ENCODE measurements at places on chromosomes 7 and 10. TPM values are rescaled to one million over a fixed set of nuclear protein-coding genes. Genes with fewer than 3 reads are reported as not detected.

ANXA8L1 gene
- not detected for polyA plus RNA-seq

MYPN gene
- polyA plus RNA-seq, result not detected

DNA sequence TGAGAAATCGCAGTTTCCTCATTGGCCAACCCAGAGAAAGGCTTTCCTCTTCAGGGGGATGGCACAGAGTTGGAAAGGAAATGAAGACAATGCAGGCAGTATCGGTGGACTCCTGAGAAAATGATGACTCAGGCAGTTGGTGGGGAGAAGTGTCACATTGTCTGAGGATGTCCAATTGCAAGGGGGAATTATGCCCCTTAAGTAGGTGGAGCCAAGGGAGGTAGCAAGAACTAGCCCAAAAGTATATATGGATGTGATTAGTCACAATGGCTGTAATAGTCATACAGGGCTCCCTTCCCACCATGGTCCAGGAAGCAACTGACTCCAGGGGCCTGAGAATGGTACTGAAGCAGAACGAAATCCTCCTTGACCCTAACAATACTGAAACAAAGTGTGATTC is 58.3 kb upstream of the EGFR start:
- no peak for DNase-seq

SORCS1 gene
- not detected for polyA plus RNA-seq

GRCh38 chr10:100998183-100998990 is 1.2 kb upstream of the LZTS2 start:
- peak; percentile 54 for DNase-seq

GRCh38 chr7:24378871-24379616 is 95.1 kb downstream of the NPY start:
- DNase-seq, result no peak

GRCh38 chr7:30595436-30596013 is 847 bp downstream of the GARS1 start:
- no peak for DNase-seq

DNA sequence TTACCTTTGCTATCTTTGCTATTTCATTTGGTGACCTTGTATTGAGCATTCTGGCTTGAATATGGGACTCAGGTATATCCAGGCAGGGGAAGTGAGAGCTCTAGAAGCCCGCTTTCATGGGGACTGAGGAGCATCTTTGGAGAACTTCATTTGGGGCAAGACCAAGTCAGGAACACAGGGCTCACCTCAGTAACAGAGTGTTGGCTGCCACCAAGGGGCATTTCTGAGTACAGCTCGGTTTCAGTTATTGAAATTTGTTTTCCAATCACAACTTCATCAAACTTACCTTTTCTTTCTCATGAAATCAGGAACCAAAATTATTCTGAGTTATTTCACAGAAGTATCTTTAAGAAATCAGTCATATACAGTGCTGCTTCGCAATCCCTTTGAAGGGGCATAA is 337.2 kb downstream of the C7orf25 start:
- no peak for DNase-seq

SEMA4G gene
- polyA plus RNA-seq, result 0.61 TPM

DNA sequence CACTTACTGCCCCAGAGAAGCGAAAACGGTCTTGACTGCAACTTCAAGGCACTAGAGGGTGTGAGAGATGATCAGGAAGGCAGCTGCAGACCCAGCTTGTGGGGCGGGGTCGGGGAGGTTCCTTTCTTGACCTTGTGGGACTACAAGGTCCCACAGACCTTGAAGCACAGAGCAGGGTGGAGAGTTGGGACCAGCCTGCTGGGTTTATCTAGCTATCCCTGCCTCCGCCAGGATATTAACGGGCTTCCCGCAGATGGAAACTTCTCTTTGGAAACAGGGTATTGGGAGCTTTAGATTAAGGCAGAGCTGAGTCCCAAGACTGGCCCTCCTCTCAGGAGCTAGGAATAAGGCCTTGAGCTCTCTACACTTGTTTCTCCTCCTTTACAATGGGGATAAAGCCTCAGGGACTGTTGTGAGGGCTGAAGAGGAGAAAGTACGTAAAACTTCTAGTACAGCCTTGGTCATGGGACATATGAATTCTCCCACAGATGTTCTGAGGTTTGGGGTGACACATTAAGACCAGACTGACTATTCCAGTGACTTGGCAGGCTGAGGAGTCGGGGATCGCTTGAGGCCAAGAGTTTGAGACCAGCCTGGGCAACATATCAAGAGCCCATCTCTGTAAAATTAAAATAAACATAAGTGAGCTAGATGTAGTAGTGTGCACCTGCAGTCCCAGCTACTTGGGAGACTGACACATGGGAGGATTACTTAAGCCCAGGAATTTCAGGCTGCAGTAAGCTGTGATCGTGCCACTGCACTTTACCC is 153.2 kb downstream of the CDH23 start:
- DNase-seq, result no peak

DNA sequence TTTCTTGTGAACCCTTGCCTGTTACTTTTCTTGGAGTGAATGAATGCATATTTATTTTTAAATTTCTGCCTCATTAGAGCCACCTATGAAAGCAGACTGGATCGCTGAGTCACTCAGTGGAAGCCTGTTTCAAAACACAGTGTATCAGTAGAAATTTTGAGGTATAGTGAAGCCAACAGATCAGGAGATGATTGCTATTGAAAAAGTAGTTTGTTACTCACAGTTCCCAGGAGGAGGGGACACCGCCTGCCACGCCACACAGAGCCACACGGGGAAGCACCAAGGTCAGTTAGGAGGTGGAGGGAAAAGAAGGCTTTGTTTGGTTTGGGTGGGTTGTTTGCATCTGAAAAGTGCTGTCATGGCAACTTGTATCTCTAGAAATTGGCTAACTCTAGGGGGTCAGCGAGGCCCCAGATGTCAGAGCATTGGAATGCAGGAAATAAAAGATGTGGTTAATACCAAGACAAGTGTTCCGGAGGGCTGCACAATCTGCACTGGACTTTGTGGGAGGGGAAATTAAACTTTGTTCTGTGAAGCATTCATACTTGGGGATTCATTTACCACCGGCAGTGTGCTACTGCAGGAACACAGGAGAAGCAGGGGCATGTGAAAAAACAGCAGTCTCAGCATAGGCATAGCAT is 106.4 kb upstream of the SDK1 start:
- no peak for DNase-seq

- DNase-seq, result no peak
Observed at GRCh38 chr10:15763006-15763405, 43.3 kb upstream of the ITGA8 start.

DDX50 gene
- 47.3 TPM for polyA plus RNA-seq

- no peak for DNase-seq
Observed at GRCh38 chr10:132834891-132835847, 49.2 kb upstream of the NKX6-2 start.

DNA sequence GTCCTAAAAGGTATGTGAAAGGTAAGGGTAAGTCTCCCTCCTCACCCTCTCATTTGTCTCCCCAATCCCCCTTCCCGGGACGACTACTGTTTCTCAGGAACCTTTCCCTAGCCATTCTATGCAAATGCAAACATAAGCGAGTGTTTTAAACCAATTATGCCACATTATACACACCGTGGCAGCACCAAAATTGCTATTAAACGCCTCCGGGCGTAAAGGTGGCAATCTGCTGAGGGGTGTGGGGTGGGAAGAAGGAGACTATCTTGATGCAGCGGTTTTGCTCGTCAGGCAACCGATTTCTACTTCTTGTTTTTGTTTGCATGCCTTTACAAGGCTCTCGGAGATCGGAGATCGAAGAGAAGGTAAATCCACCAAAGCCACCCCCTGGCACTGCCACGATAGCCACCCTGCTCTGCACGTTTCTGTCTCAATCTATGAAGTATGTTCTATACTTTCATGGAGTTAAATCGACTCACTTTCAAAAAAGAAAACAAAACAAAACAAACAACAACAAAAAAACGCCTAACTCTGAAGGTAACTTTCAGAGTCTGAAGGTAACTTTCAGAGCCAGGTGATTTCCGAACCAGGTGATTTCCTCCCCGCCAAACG is 46.0 kb upstream of the CDK1 start:
- no peak for DNase-seq

- no peak for DNase-seq
Observed at GRCh38 chr10:289581-289980, 154.3 kb downstream of the ZMYND11 start.

DLX6 gene
- not detected for polyA plus RNA-seq

CROT gene
- polyA plus RNA-seq, result 6.3 TPM

- no peak for DNase-seq
Observed at GRCh38 chr7:51079494-51079893, 237.1 kb downstream of the COBL start.

GRCh38 chr7:102431617-102432298 is 1.6 kb upstream of the ORAI2 start:
- DNase-seq, result peak; percentile 71

DNA sequence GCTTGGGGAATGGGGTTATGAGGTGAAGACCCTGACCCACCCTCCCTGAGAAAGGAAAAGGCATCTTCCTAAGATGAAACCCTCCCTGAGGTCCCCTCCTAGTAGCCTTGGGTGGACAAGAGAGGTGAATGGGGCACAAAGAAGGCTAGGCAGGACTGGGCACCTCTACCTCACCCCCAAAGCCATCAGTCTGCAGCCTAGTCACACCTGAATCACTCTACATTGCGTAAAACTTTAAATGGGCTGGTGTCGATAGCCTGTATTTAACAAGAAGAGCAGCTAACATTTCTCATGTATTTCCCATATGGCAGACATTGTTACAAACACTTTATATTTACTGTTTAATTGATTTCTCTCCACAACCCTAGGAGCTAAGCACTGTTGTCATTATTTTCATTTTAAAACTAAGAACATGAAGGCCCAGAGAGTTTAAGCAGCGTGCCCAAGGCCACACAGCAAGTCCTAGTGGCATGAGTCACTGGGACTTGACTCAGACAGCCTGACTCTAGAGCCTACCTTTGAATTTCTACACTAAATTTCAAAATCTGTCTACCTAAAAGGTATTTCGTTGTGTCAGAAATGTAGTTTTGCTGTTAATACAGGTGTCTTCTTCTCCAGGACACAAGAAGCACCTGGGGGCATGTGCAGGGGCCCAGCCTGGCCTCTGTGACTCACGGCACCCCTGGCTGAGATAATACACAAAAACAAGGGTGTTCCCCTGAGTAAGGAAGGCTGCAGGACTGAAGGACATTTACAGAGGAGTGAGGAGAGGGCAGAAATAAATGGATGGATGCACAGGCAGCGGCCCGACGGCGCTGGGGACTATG is 3.4 kb downstream of the AOC1 start:
- no peak for DNase-seq

DNA sequence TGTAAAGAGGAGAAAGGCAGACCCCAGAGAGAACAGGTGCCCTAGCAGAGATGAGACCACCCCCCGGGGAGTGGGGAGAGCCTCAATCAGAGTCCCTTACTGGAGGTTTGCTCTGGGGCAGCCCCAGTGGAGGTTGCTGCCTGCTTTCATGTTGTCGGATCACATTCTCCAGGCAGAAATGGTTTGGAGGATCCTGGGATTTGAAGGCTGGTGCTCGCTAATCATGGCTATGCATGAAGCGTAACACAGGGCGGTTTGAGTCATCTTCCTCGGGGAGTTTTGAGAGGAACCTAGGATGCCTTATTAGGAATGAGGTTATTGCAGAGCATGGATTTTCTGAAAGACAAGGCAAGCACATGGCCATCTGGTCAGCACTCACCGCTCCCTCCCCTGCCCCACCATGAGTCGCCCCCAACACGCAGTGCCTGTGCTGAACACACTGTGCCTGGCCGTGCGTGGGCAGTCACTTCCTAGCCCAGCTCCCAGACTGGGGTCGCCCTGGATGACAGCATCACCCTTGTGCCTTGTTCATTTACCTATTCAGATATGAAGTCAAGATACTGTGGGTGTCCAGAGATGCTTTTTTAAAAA is 319.9 kb downstream of the DPP6 start:
- DNase-seq, result no peak

ANTXRL gene
- polyA plus RNA-seq, result not detected

DNA sequence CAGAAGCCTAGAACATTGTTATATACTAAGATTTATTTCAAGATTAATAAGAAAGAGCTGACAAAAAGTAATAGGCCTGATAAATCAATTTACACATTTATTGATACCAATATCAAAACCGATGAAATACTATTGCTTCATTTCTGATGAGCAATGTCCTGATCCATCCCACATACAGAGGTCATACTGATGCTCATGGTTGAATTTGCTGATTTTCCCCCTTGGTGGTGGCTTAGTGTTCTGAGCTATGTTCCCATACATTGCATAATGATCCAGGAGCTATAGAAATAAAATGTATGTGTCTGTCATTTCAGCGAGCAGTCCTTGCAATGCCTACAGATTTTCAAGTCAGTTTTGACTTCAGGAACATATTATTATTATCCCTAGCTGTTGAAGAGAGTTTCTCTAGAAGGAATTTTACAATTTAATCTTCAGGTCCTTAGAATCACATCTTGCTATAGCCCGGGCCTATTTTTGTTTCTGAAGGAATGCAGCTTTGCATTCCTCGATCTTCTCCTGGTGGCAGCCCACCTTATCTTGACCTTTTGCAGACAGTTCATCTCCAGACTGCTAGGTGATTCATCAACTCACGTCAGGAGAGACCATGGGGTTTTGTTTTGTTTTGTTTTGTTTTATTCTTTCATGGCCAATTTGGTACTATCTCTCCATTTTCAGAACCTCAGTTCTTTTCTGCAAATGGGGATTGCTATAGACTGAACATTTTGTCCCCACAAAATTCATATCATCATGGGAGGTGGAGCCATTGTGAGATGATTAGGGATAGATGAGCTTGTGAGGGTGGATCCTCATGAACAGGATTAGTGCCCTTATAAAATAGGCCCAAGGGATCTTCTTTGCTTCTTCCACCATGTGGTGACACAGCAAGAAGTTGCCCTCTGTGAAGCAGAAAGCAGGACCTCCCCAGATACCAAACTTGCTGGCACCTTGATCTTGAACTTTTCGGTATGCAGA is 465.6 kb upstream of the IGFBP3 start:
- DNase-seq, result no peak

DNA sequence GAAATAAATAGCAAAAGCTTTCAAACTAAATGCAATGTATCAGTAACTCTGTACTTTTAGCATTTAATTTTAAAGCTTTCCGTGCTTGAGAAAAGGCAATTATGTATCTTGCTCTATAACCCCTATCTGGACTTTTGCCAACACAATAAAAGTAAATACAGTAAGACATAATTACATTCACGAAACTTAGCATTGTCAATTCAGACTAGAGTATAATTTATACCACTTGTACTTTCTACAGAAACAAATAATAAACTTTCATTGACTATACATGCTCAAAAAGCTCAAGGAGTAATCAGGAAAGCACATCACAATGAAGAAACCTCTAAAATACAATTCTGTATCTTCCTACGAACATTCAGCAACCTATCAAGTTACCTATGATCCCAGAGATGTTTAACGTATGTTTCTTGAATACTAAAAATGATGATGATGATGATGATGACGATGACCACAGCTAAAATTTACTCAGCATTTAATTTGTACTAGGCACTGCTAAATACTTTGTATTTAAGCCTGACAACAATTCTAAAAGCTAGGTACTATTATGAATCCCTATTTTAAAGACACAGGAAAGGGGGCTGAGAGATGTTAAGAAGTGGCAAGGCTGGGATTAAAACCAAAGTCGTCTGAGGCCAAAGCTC is 44.9 kb downstream of the MINDY3 start:
- no peak for DNase-seq

GRCh38 chr7:139495580-139496125 is 12.2 kb upstream of the KLRG2 start:
- no peak for DNase-seq

Data from CD4-positive, CD25-positive, alpha-beta regulatory T cell (primary cell).